Lung microvascular endothelial cell (primary cell): ENCODE measurements at places on chromosomes 6 and 20.

GRCh38 chr6:124882579-124883393, 79.5 kb upstream of the RNF217 start:
- peak; percentile 53 for DNase-seq

DNA sequence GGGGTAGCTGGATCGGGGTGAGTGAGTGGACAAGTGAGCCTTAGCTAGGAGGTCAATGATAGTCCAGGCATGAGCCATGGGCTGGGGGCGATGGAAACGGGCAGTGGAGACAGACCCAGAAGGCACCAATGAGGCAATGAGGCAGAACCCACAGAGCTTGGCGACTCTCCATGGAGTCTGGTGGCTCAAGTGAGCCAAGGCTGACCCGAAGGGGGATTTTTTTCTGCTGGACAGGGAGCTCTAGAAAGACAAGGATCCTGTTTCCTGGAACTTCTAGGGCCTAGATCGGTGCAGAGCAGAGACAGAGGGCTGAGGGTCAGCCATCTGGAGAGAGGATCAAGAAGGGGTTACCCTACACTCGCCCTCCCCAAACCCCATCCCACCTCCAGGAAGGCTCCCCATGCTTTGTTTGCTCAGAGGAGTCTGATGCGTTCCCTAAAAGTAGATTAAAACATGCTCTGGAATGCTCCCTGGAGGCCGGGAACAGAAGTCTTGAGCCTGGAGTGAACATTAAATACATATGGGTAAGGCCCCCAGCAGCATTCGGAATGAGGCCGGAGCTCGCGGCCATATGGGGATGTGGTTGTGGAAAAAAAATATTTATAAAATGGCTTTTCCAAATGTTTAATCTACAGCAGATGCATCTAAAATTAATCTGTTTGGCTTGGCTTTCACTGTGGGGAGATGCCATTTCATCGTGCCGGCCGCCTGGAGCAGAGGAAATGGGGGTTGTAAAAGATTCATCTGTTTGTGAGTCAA, 237.8 kb upstream of the PMEPA1 start:
- DNase-seq: no peak

DNA sequence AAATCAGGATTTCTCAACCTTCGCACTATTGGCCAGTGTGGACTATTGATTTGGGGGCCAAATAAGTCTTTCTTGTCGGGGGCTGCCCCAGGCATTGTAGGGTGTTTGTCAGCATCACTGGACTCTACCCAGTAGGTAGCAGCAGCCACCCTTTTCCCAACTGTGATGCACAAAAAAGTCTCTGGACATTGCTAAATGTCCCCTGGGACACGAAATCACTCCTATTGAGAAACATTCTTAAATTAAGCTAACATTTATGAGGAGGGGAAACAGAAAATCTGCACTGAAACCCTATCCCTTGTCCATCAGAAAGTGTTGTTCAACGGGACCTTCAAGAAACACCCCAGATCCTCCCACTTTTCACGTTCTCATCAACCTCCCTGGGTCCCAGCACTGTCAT, 54.2 kb downstream of the NFATC2 start:
- DNase-seq: no peak

DNA sequence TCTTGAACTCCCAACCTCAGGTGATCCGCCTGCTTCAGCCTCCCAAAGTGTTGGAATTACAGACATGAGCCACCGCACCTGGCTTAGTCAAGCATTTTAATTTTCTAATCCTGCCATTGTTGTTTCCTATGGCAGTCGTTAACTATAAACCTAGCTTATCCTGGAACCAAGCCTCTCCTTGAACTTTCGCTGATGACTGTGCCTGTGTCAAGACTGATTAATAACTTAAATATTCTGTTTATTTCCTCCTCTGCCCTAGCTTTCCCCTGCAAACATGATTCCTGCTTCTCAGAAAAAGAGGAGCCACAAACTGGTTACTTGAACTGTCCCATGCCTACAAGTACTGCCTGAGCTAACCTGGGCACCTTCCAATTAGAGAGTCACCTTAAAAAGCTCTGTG, 1.5 kb downstream of the VNN1 start:
- no peak for DNase-seq

DNA sequence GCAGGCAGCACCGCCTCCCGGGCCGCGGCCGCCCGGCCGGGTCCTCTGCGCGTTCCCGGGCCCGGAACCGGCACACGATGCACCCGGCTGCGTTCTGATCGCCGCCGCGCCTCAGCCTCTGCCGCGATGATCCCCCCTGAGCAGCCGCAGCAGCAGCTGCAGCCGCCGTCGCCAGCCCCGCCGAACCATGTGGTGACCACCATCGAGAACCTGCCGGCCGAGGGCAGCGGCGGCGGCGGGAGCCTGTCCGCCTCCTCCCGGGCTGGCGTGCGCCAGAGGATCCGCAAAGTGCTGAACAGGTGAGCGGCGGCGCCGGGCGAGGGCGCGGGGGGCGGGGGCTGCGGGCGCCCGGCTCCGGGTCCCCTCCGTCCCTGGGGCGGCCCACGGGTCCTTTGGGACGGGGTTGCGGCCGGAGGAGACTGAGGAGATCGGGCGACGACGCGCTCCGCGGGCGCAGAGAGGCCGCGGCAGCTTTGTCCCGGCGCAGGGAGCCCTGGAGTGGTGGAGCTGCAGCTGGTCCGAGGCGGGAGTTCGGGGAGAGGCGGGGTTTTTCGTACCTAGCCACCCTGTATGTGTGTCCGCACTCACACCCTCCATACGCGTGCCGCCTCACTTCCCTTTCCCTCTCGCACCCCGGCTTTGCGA, 659 bp downstream of the SLC35F1 start:
- peak; percentile 13 for DNase-seq

DNA sequence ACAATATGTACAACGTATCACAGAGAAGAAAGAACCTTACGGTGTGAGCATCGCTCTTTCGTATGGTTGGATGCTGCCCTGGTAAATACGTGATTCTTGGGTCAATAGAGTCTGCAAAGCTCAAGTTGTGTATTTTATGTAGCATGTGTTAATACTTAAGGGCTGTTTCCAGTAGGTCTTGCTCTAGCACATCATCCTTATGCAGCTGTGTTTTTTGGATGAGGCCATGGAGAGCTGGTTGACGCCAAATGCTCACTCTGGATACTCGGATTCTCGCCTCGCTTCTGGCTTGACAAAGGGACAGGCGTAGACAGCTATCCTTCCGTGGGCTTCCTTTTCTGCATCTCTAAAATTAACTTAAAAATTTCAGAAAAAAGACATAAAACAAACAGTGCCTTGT, 38.9 kb downstream of the SNRNP48 start:
- no peak for DNase-seq

- DNase-seq: peak; percentile 29
These were observed 38.6 kb downstream of the OVOL2 start for GRCh38 chr20:18019068-18019467.

DNA sequence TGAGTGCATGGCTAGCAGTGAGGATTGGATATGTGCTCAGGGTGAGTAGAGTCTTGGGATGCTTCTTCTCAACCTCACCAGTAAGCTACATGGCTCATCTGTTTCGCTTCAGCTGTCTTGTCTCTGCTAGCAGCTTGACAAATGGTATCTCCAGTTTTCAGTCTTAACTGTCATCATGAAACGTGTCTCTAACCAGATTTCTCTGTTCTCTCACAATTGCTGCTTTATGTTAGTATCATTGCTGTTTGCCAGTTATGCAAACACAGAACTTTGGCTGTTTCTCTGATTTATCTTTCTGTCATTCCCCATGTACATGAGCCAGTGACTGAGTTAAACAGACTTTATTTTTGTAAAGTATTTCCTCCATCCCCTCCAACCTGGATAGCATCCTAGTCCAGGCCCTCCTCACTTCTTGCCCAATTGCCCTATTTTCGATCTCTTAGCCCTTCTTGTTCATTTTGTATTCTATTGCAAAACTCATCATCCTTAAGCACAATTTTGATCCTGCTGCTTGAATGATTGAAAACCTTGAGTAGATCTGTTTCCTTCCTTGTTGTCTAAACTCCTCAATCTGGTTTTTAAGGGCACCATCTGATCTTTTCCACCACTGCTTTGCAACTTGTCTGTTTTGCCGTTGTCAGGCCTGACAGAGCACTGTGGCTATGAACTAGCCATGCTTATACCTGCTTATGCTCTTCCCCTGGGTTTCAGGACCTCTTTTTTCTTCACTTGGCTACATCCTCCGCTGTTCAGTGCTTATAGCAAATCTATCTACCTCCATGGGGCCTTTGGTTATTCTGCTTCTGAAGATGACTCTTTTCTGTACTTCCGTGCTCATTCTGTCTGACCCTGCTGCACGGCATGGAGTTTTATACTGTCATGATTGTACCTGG, 37.7 kb upstream of the ADIG start:
- no peak for DNase-seq

- DNase-seq: peak; percentile 89
These were observed 32.7 kb downstream of the TUBB2B start for GRCh38 chr6:3194535-3195419.

DNA sequence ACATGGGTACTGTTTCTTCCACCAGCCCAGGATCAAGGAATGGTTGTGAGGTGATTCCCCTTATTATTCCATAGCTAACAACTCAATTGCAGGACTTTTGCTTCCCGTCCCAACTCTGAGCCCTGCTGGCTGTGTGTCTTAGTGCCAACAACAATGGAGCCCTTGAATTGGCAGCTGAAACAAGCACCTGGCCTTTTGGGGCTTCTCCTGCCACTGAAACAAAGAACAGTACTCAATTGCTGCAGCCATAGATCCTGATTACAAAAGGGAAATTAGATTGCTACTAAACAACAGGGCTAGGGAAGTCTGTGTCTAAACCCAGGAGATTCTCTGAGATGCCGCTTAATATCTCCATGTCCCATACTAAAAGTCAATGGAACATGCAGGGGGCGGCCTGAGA, 61.3 kb upstream of the CARMIL1 start:
- no peak for DNase-seq

DNA sequence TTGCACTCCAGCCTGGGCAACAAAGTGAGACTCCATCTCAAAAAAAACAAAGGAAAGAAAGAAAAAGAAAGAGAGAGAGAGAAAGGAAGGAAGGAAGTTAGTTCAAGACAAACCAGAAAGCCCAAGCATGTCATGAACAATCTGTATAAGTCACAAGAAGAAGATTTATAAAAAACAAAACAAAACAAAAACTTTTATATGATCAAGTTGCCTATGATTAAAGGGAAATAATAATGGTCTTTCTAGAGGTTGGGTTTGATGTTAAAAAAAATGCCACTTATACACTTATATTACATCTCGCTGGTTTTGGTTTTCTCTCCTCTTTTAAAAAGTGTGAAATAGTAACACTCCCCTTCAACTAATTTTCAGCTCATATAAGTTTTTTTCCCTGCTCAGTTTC, 146.2 kb upstream of the CARMIL1 start:
- no peak for DNase-seq

DNA sequence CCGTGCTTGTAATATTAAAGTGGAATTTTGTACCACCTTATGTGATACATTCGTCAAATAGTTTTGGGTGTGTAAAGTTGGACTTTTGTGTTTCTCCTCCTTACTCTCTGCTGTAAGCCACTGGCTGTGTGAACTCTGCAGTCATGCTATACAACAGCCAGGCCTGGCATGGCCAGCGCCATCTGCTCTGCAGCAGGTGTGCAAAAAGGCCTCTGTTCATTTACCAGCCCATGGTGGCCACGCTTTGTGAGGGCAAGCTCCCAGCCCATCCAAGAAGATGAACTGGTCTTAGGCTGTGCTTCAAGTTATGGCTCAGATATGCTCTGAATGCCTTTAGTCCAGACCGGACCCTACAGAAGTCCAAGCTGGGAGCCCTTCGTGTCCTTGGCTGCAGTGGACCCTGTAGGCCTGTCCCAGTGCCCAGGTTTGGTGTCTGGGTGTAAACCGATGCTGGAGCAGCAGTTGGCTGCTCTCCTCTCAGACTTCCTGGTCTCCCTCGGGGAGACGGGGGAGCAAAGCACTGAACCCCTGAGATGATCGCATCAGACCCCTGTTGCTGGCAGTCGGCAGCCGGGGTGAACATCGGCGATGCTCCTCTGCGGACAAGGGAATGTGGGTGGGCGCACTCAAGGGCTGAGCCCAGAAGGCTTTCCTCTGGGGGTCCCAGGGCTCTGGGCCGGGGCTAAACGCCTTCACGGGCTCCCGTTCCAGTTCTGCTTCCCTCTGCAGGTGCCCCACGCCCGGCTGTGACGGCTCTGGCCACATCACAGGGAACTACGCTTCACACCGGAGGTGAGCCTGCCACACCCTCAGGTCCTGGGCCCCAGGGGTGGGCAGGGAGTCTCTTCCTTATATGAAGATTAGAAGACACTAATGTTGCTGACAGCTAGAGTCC, 28.6 kb upstream of the PCMTD2 start:
- DNase-seq: no peak

GRCh38 chr20:35091816-35092523, 637 bp downstream of the TRPC4AP start:
- DNase-seq: peak; percentile 90

- DNase-seq: peak; percentile 40
These were observed 1.7 kb upstream of the PDE10A start for GRCh38 chr6:165664559-165665383.

- DNase-seq: peak; percentile 87
These were observed 1.8 kb upstream of the HLA-DQB1 start for GRCh38 chr6:32668226-32668747.

- peak; percentile 17 for DNase-seq
These were observed 49.8 kb downstream of the CPXM1 start for GRCh38 chr20:2750491-2751251.

DNA sequence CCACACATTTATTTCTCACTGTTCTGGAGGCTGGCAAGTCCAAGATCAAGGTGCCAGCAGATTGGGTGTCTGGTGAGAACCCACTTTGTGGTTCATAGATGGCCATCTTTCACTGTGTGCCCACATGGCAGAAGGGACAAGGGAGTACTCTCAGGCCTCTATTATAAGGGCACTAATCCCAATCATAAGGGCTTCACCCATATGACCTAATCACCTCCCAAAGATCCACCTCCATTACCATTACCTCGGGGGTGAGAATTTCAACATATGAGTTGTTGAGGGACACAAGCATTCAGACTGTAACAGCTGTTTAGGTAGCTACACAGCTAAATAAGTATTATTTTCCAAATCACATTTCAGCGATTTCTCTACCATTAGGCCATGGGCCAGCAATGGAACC, 2.5 kb upstream of the PRND start:
- no peak for DNase-seq

DNA sequence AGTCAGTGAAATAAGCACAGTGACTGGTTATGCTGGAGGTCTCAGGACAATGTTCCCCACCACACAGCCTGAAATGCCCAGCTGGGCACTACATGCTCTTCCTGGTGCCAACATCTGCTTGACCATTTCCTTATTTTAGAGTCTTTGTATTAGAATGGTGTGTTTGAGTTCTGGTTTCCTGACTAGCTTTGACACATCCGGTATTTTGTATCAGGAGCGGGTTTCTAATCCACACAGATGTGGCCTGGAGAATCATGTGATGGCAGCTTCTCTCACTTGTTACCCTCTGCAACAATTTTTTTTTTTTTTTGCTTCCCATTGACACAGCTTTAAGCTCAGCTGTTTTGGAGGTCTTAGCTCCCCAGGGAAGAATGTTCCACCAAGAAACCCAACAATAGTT, 164.5 kb upstream of the CST7 start:
- DNase-seq: no peak

GRCh38 chr6:50698546-50698945, 14.8 kb upstream of the TFAP2D start:
- no peak for DNase-seq

GRCh38 chr6:137652961-137653705, 158.9 kb upstream of the OLIG3 start:
- no peak for DNase-seq

- no peak for DNase-seq
These were observed 38.1 kb upstream of the FLRT3 start for GRCh38 chr20:14375416-14375985.

GRCh38 chr6:45655745-45656476, 278.2 kb upstream of the SUPT3H start:
- DNase-seq: peak; percentile 89

GRCh38 chr6:21612067-21612745, 18.7 kb downstream of the SOX4 start:
- no peak for DNase-seq

GRCh38 chr6:71138376-71138775, 150.2 kb upstream of the OGFRL1 start:
- no peak for DNase-seq
